ENCODE measurements at places on chromosomes 2 and 18.
A peak's percentile ranks its signal among the peaks of the same experiment; 100 is the strongest.

GRCh38 chr2:98501876-98502275 is 57.2 kb downstream of the INPP4A start:
- no peak for DNase-seq

- no peak for DNase-seq
Observed at GRCh38 chr2:41644936-41645335, 402.9 kb upstream of the PKDCC start.

DNA sequence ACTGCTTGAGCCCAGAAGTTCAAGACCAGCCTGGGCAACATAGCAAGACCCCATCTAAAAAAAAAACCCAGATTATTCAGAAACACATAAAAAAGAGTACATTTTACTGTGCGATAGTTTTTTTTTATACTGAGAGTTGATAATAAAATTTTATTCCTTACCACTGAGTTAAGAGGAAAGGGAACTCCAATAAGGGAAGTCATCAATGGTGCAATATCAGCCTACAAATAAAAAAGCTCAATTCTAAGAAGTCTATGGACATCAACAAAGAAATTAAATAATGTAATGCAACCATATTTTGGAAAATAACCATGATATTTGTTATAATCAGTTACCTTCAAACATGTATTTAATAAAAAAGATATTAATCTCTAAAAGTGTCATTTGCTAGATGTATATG is 46.6 kb downstream of the PIGN start:
- no peak for DNase-seq

DNA sequence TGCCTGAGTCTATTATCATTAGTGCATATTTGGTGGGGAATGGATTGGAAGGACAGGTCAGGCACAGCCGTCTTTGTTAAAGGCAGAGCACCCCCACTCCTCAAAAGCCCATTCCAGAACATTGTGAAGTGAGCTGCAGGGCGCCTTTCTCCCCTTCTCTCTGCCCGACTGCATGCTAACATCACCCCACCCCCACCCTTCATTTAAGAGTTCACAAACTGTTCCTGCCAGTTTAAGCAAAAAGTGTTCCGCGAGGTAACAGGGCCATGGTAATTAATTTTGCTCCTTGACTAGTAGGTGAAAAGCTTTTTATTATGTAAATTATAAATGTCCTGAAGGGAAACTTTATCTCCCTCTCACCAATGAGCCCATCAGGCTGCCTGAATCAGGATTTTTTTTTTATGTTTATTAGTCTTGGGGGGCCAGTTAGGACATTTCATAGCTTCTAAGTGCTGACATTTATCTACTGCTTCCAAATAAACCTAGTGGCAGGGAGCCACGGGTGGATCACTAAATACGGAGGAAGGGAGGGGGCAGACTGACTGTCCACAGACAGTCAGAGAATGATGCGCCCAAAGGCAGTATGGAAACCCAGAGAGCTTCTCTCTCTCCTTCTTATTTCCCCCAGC is 99.4 kb downstream of the FTCDNL1 start:
- DNase-seq: no peak

DNA sequence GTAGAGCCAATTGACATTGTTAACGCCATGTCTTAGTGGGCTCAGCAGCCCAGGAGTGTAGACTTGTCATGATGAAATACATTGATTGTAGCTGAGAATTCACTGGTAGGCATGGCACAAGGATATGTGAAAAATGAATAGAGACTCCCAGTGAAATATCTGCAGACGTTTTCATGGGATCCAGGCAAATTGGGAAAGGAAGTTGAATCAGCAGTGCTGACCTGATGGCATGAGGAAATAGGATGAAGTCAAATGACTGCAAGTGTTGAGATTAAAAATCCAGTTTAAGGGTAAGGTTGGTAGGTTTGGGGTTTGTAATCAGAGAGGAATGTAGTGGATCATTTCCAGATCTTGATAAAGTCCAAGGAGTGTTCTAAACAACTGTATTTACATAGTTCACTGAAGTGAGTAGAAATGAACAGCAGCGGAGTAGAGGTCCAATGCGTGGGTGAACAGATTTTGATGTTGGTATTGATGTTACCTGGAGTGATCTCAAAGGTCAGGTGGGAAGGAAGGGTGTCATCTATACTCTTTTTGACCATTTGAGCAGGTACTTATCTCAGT is 24.6 kb downstream of the INSIG2 start:
- DNase-seq: no peak

DNA sequence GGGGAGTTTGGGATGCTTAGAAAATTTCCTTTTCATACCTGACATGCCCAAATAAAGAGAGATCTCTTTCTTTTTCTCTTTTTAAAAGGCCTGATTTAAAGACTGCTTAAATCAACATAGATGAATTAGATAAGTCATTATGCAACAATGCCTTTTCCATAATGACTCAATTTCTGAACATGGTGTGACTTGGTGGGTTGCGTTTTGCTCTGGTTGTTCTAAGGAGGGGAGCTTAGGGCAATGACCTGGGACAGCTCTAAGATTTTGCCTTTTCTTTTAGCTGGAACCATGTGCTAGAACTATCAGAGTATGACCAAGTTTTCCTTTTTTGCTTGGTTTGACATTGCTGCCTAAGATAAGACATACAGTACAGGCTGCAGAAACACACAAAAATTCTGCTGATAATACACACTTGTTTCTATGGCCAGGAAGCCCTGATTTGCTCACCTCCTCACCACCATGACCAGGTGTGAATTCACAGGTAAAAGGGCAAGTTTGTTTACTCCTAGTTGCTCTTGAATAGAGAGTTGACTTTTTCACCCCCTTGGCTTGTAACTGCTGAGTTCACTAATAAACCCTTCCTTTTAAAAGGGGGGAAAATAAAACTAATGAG is 58.1 kb upstream of the IL1RL1 start:
- peak; percentile 84 for DNase-seq

- no peak for DNase-seq
Observed at GRCh38 chr2:12334412-12334966, 382.2 kb upstream of the TRIB2 start.

DNA sequence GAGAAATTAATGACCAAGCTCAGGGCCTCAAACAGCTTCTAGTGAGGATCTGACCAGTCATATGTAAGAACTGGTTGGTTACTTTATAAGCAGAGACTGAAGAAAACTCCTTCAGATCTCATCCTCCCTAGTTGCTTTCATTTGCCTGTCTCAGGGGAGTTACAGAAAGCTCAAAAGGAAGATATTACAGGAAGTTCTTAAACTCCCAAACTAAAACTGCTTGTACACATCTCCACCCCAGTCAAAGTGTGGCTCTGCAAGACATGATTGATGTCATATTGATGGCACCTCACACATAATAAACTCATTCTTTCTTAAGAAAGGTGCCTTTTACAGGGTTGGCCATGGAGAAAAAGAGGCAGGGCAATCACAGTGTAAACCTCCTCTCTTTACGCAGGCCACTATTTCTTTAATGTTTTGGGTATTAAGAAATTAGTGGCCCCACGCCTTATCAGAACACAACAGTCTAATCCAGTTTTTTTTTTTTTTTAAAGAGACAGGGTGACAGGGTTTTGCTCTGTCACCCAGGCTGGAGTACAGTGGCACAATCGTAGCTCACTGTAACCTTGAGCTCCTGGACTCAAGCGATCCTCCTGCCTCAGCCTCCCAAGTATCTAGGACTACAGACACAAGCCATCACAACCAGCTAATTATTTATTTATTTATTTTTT is 62.6 kb upstream of the STK17B start:
- peak; percentile 61 for DNase-seq

- peak; percentile 63 for DNase-seq
Observed at GRCh38 chr2:207711750-207712530, 500 bp downstream of the CCNYL1 start.

- DNase-seq: no peak
Observed at GRCh38 chr2:215900843-215901242, 112.5 kb downstream of the MREG start.

DNA sequence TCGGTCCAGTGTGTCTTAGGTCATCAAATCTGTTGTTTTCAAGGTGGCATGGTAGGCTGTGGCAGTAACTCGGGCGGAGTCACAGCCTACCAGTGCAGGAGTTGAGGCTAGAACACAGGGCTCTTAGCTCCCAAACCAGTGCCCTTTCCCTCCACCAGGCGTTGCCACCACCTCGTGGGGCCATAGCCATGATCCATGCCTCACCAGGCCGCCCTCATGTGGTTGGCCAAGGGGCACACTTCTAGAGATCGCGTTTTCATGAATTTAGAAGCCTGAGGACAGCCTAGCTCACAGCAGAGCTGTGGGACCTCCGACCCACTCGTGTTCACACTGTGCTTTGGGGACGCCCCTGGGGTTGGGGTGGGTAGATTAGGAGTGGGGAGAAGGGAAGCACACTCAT is 10.6 kb downstream of the SEC11C start:
- no peak for DNase-seq

DNA sequence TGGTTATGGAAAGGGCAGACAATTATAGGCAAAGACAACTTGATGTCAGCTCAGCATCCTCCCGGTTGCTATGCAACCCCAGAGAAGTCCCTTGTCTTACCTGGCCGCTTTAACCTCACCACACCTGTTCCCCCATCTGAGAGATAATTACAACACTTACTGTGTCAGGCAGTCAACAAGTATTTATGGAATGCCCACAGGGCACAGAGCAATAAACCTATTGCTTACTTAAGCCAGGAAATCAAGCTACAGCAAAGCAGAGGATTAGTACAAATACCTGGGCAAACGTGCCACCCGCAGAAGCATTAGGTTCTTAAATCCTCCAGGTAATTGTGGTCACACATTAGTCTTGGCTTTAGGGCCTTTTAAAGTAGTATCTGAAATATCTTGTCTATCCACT is 320.4 kb upstream of the REV1 start:
- DNase-seq: no peak

DNA sequence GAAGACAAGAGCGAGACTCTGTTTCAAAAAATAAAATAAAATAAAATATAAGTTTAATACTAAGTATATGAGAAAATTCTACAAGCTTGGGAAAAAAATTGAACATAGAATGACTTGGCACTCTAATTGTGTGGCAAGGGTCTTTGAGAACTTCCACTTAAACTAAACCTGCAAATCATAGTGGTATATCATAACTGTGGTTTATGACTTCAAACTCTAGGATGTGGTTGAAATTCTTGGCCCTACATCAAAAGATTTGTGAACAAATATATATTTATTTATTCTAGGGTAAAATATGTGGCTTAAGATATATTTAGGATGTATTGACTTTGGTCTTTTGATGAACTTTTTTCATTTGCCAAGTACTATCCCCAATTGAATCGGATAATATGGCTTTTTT is 3.1 kb upstream of the FAM171B start:
- no peak for DNase-seq

DNA sequence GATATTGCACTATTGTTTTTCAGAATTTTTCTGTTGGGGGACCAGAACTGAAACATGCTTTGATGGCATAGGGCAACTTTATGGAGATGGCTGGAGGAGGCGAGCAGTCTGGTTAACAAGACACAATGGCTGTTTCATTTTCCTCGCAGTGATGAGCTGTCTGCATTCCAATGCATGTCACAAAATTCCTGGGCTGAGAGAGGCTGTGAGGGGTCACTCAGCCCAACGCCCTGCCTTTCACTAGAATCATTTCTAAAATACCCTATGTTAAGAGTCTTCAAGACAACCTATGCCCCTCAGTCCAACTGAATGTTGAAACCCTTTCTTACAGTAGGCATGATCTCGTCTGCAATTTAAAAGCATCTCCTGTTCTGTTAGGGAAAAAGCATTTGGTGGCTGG is 1090.0 kb downstream of the BCL11A start:
- no peak for DNase-seq

DNA sequence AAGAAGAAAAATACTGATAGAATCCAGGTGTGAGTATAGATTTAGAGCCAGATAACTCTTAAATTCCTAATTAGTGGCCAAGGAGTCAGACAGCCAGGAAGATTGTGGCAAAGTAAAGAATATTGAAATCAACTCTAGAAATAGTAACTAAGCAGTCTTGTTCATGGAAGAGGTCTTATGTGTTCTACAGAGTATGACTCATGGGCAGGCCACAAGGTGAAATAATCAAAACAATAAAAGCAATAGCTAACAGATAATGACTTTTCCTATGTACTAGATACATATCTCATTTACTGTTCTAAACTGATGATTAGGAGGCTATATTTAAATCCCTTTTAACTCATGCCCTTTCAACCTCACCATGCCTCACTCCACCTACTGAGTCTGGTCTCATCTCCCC is 227.4 kb upstream of the COL3A1 start:
- no peak for DNase-seq

- no peak for DNase-seq
Observed at GRCh38 chr2:7098816-7099215, 181.6 kb downstream of the RNF144A start.

DNA sequence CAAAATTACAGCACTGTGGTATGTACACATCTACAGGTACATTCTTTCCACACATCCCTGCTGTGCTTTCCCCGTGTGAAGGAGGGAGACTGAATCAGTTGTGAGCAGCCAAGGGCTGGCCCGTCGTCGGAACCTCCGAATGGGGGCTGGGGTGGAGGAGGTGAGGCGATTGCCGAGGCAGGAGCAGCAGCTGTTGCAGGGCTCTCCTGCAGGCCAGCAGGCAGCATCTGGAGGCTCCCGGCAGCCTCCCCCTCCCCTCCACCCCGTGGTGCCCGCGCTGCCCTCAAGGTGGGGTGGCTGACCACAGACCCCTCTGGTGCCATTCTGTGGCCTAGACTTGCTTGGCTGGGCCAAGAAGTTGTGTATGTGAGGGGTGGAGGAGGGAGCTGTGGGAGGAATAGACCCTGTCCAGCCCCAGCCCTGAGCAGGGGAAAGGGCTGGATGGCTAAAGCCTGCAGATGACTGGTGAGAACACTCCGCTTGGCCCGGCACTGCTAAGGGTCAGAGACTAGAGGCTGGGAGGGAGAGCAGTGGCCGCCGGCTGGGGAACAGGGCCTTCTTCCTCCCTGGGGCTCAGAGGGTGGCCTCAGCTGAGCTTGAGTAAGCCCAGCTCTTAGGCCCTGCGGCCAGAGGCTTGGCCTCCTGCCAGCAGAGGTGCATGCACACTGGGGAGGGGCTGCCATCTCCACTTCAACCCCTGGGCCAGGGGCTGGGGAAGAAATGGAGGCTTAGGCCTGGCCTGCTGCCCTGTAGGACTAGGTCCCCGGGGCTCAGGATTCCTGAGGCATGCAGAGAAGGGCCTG is 7.6 kb downstream of the STAMBP start:
- no peak for DNase-seq

DNA sequence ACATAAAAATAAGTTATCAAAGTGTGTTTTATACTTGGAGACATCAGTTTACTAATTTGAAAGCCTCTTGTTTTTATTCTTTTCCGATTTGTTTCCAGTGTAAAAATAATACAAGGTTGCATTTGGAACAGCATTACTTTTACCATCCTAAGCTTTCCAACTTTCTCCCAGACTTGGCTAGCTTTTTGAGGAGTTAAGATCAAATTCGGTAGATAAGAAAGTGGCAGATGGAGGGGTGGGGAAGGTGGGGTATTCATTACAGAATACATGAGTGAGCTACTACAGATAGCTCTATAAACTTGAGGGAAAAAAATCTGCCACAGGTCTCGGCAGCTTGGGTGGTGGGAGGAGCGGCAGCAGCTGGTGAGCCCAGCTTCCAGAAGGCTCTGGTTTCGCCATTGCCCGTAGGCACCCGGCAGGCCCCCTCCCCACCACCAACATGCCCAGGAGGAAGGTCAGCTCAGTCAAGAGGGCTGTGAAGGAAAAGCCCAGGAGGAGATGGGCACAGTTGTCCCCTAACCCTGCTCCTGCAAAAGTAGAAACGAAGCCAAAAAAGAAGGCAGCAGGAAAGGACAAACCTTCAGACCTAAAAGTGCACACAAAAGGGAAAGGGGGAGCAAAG is 18.6 kb upstream of the RMC1 start:
- DNase-seq: no peak

- DNase-seq: no peak
Observed at GRCh38 chr2:2586931-2587330, 255.9 kb upstream of the MYT1L start.

- DNase-seq: no peak
Observed at GRCh38 chr18:35716169-35716831, 134.8 kb downstream of the GALNT1 start.

All from activated CD4-positive, alpha-beta T cell treated with anti-CD3 and anti-CD28 coated beads, Interleukin-10, Interleukin-2, amounts not matched to agents 100 ng/mL and 50 ng/mL, durations not matched to agents 16 hours and 8 hours (primary cell).